Effector CD8-positive, alpha-beta T cell (primary cell): ENCODE measurements at places on chromosomes 1 and 21.
A peak's percentile ranks its signal among the peaks of the same experiment; 100 is the strongest.

DNA sequence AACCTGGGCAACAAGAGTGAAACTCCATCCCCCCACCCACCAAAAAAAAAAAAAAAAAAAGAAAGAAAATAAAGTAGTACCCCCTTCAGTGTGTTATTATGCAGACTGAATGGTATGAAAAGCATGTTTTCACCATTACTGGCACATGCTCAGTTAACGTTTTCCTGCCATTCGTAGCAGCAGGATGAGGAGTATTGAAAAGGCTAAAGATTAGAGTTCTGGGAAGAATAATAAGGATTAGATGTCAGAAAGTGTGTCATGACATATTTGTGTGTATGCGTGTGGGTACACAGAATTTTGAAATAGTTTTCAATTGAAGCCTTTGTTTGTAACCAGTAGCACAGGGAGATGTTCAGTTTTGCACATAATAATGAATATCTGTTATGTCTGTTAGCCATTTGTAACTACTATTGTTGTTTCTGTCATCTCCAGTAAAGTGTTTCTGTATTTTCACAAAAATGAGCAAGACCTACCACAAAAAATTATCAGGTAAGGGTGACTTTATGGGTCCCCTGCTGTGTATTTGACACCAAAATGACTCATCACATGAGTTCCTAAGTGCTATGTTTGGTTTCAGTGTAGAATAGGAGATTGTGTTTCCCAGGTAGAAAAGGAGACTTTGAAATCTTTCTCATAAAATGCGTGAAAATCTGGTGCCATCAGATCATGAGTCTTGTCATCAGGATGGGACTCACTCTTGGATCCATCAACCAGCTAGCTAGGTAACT is 358.9 kb downstream of the DISC1 start:
- DNase-seq = no peak

DNA sequence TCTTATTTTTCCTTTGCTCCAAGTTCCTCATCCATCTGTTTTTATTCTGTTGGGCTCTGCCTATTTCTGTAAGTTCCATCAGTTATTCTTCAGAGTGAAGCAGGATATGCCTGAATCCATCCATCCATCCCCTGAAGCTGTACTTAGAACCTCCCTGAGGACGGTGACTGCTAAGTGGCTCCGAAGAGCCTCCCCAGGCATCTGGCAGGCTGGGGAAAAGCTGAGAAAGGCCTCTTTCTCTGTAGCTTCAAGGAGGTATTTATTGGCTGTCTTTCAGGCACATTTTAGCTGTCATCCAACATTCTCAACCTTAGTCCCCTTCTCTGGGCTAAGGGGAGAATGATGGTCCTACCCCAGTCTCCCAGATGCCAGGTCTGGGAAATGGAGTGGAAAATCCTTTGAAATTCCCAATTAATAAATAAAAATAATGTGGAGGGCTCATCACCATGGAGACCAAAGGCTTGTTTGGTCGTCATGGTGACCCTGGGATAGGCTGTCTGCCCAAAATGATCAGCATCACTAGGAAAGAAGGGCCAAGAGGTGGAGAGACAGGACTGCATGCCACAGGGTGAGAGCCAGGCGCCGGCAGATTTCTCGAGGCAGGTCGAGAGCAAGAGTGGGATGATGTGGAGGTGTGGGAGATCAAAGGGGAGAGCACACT is 82.0 kb downstream of the UBIAD1 start:
- DNase-seq = no peak

GRCh38 chr1:196324345-196324744 is 283.9 kb downstream of the KCNT2 start:
- DNase-seq = no peak

GRCh38 chr1:1400576-1401456 is 1.7 kb upstream of the CCNL2 start:
- DNase-seq = no peak

DNA sequence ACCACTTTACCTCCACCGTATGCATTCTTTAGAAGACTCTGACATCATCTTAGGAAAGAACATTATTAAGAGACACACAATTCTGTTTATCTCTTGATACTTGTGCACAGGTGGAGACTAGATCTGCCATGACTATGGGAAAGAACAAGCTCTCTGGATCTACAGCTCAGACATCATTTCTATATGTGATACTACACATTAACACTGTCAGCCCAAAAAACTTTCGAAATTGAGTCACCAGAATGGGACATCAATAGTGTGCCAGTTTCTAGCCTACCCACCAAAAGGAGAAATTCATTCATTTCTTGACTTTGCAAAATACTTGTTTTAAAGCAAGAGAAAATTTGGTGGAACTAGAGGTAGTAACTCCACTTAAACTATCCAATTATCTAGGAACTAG is 6.0 kb upstream of the EVI5 start:
- DNase-seq = no peak

DNA sequence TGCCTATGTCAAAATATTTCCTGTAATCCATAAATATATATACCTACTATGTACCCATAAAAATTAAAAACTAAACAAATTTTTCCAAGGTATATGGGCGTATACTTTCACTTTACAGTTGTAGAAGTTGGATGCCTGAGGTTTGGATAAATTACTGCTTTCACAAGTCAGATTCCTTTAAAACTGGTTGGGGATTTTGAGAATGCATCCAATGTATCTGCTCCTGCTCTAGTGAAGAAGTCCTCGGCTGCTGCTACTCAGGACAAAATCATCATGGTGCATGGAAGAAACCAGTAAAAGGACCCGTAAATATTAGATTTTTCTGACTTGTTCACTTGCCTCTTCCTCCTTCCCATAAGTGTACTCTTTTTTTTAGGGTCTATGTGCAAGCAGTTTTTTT is 841.1 kb downstream of the USP25 start:
- DNase-seq = no peak

DNA sequence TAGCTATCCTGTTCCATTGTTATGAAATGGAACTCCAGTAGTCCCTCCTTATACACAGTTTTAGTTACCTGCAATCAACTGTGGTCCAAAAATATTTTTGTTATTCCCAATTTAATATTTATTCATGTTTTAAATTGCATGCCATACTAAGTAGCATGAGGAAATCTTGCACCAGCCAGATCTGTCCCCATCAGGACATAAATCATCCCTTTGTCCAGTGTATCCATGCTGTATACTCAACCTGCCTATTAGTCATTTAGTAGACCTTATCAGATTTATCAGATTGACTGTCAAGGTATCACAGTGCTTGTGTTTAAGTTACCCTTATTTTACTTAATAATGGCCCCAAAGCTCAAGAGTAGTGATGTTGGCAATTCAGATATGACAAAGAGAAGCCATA is 207.9 kb upstream of the DMRTA2 start:
- no peak for DNase-seq

DNA sequence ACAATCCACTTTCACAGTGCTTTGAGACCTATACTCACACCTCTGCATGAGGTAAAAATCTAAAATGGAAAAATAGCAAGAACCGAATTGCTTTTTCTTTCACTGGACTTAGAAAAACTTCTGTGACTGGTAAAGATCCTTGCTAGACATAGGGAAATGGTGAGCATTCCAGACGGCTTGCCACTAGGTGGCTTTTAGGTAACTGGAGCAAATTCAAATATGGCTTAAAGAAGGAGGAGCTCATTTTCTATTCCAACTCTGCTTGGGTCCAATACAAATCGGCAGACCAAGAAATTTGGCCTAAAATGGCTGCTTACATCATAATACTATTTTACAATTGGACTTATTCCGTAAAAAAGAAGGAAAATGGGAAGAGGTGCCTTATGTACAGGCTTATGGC is 977.9 kb downstream of the ADGRL2 start:
- DNase-seq = no peak

DNA sequence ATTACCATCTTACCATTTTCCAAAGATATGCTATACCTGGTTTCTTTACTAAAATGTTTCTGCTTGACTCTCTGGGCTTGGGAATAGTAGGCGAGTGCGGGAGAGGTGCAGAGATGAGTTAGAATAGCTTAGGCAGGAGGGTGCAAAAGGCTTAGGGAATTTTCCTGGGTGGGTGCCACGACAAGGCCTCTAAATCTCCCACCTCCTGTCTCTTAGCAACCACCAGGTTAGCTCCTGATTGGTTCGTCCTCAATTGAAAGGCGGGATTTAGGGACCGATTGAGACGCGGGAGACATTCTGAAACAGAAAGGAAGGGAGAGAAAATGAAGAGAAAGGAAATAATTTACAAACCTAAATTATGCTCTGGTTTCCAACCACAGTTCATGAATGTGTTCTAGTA is 3.1 kb downstream of the ACKR1 start:
- DNase-seq = no peak

DNA sequence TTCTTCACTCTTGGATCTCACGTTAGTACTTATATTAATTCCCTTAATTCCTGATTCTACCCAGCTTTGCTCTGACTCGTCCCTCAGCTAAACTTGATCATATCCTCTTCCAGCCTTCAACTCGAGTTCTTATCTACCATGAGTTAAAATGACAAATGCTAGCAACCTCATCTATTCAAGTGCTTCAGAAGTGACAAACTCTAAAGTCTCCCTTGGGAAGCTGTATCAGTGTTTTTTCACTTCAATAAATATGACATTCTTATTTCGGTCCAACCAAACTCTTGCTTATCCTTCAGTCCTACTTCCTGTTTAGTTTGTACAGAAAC is 75.3 kb downstream of the FOXJ3 start:
- no peak for DNase-seq

- peak; percentile 51 for DNase-seq
Observed at GRCh38 chr21:35026617-35027562, 22.2 kb downstream of the RUNX1 start.

GRCh38 chr21:41761211-41761933 is 5.5 kb downstream of the RIPK4 start:
- no peak for DNase-seq

DNA sequence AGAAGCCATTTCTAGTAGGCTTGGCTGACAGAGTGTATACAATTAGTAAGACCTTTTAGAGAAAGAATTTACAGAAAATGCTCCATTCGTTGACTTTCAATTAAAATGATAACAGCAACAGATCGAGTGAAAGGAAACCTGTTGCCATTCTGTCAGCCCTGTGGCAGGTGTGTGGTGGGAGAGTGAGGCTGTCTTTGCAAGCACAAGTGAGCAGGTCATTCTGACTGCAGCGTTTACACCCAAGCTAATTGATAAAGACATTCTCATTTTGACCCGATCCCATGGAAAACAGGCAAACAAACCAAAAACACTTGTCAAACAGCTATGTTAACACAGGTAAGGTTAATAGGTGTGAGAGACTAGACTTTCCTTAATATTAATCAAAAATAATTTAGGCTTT is 257.3 kb downstream of the PTBP2 start:
- no peak for DNase-seq

- no peak for DNase-seq
Observed at GRCh38 chr1:237478842-237479241, 411.9 kb downstream of the ZP4 start.

- no peak for DNase-seq
Observed at GRCh38 chr1:99598738-99599411, 47.0 kb upstream of the PALMD start.

DNA sequence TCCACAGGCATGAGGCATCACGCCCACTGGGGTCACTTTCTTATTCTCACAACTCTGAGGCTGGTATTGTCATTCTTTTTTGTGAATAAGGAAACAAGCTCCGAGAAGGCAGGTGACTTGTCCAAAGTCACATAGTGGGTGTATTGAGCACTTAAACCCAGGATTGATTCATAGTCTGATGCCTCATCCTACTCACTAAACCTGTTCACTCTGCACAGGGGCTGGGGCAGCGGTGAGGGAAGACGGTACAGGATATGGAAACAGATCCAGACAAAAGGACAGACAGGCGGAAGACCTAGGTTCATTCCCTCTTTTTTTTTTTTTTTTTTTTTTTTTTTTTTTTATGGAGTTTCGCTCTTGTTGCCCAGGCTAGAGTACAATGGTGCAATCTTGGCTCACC is 56.6 kb downstream of the NKAIN1 start:
- no peak for DNase-seq

DNA sequence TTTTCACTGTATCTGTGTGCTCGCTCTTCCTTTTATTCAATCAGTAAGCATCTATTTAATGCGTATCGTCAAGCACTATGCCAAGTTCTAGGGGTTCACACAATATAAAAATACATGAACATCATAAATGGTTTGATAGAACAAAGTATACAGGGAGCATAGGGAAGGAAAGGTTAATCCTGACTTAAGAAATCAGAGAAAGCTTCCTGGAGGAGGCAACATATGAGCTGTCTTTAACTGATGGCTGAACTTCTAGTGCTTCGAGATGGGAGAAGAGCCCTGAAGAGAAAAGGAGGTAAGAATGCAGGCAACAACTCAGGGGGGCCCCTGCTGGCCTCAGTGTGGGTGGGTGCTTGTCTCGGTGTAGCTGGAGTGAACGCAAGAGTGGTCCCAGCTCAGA is 63.6 kb upstream of the GALNT2 start:
- no peak for DNase-seq

DNA sequence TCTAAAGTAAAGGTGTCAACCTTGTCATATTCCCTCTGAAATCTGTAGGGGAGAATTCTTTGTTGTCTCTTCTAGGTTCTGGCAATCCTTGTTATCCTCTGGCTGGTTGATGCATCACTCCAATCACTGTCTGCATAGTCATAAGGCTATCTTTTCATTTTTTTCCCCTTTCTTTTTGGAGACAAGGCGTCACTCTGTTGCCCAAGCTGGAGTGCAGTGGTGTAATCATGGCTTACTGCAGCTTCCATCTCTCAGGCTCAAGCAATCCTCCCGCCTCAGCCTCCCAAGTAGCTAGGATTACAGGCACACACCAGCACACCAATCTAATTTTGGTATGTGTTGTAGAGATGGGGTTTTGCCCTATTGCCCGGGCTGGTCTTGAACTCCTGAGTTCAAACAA is 12.9 kb downstream of the DPYD start:
- no peak for DNase-seq

GRCh38 chr1:214503553-214503952 is 47.8 kb downstream of the PTPN14 start:
- no peak for DNase-seq

DNA sequence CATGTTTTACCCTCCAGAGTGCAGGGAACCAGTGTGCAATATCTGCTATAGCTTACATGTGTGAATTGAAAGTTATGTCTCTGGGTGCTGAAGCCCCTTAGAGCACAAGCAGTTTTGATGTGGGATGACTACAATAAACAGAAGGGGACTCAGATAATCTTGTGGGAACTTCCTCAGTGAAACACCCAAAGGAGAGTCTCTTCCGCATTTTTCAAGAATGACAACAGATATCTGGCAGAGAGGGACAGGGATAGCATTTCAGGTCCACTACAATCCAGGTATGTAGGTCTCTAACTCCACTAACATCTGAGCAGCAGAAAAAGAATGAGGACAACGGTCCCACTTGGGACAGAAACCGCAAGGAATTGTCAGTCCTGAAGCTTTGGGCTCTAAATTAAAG is 67.6 kb upstream of the PDE4B start:
- DNase-seq = no peak

DNA sequence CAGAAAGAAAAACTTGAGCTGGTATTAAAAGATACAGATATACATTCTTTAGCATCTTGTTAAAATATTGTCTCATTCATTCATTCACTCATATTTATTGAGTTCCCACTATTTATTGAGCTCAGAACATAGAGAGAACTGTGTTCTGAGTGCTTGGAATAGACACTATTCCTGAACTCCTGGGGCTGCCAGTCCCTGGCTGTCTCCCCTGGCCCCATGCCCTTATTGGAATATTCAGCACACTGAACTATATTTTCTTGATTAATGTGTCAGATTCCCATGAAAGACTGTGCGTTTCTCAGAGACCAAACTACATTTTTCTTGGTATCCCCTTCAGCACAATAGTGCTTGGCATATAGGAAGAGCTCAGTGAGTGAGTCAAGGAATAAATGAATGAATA is 44.0 kb upstream of the DAB1 start:
- DNase-seq = no peak

- no peak for DNase-seq
Observed at GRCh38 chr21:42499444-42500112, 3.6 kb upstream of the RSPH1 start.
